ENCODE measurements at places on chromosomes 1 and 21.

GRCh38 chr1:14926818-14927575 lies 226.6 kb upstream of the TMEM51 start:
- no peak for DNase-seq

DNA sequence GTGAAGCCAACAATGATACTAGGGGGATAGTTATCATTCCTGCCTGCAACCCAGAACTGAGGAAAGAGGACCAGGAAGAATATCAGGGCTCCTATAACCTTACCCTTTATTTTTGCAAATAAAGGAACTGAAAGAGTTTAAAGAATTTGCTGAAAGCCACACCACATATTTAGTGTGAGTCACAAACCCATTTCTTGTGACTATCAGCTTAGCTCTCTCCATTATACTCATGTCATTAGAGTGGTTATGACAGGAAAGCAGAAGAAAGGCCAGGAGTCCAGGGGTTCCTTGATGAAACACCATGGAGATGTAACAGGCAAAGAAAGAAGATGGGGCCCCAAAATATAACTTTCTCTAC lies 141.1 kb upstream of the SAMSN1 start:
- no peak for DNase-seq

DNA sequence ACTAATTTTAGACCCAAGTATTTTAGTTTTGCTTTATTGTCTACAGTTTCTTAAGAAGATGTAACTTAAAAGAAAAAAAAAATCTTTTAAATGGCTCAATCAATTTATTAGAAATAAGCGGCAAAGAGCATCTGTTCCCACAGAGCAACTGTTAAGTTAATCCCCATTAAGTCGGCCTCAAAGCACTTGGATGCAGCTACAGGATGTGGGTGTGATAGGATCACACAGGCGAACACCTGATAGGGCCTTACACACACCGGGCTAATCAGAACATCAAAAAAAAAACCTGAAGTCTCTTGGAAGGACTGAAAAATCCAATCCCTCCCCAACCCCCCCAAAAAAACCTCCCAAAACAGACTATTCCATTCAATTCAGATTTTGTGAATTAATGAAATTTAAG lies 23.0 kb downstream of the APP start:
- no peak for DNase-seq

- DNase-seq, result no peak
These were observed 251.9 kb upstream of the LRRC7 start for GRCh38 chr1:69315823-69316222.

DNA sequence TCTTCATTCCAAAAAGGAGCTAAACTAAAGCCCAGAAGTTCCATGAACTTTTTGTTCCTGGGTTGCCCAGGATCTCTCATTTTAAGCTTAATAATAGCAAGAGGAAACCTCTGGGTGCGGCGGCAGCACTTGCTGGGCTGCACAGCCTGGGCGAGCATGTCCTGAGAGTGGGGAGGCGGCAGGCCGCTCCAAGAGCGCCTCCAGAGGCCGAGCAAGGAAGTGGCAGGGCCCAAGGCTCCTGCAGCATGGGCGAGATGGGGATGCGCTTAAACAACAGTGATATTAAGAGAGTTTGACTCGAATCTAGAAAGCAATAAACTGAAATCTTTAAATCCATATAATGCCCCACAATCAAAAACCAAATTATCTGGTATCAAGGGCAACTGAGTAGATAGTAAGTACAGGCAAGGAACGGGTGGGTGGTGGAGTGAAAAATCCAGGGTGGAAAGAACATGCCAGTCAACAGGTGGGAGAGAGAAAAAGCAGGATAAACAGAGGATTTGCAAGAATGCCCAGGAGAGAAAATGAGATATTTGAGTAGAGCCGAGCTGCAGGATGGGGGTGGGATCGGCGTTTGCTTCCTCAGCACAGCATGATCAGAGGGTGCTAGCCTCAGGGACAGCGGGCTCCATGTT lies 14.1 kb upstream of the TNR start:
- DNase-seq, result peak; percentile 46

GRCh38 chr1:201017828-201018163 lies 5.7 kb downstream of the KIF21B start:
- DNase-seq, result no peak

DNA sequence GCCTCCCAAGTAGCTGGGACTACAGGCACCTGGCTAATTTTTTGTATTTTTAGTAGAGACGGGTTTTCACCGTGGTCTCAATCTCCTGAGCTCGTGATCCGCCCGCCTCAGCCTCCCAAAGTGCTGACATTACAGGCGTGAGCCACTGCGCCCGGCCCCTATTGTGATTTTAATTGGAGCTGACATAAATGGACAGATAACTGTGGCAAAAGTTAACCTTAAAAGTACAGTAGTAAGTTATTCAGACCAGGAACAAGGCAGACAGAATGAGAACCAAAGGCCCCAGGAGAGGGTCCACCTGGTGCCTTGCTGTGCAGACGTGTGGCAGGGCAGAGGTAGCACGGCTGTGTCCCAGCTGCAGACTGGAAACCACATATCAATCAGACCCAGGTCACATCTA lies 11.0 kb downstream of the TMEM201 start:
- DNase-seq, result no peak

- no peak for DNase-seq
These were observed 5.0 kb upstream of the FMN2 start for GRCh38 chr1:240086726-240087125.

DNA sequence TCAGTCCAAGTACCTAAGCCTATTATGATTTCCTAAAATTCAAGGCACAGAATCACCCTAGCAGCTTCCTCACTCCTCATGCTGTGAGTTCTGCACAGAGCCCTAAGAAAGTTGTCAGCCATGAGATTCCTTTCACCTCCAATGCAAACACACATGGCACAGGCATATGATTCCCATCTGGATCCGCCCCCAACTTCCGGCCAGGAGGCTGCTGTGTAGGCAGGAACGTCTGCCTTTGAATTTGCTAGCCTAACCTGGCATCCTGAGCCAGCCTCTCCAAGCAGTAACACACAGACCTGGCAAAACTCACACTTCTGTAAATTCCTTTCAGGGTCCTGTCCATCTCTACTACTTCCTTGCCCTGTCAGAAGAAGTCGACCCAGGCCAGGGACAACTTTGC lies 521.1 kb upstream of the BEND5 start:
- no peak for DNase-seq

DNA sequence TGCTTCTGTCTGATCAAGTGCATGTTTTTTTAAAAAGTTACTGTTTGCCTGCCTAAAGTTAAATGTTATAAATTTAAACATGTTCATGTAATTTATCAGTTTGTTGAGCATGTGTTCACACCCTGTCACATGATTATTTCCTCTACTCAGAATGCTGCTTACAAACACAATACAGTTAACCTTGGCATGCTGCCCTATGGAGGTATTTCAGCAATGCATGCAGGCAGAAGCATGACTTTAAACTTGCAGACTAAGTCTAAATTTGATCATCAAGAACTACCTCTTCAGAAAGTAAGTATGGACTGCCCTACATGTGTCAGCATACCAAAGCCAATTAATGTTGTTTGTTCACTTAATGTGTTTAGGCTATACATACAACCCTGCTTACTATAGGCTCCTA lies 161.6 kb downstream of the LRRC40 start:
- DNase-seq, result peak; percentile 18

GRCh38 chr1:8284127-8284526 lies 33.8 kb upstream of the SLC45A1 start:
- DNase-seq, result no peak

DNA sequence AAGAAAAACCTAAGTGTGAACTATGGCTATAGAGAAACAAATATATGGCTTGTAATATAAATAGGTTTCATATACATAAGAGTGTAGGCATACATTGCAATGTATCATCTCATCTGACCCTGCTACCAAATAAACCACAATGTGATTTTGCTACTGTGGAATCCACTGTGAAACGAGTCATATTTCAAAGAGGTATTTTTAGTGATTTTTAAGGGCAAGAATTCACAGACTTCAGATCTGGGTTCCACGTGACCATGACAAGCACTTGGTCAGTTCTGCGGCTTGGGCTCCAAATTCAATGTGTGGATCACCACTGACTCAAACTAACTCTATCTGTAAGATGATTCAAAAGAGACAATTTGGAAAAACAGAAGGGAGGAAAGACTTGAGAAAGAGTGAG lies 147.0 kb upstream of the ERG start:
- DNase-seq, result no peak

DNA sequence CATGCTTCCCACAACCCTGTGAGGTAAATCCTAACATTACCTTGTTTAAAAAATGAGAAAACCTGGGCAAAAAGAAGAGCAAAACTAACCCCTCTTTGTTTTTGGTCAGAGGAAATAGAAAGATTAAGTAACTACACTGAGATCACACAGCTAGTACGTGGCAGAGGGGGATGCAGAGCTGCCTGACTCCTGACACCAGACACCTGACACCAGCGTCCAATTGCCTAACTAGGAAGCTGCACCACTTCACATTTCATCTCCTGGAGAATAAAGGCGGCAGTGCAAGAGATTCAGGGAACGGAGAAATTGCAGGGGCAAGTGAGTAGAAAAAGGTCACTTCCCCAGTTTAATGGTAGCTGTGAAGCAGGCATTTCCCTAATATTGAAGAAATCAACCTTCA lies 229.3 kb upstream of the PTBP2 start:
- DNase-seq, result no peak

GRCh38 chr1:247415423-247416361 lies at the start of gene NLRP3:
Gene NLRP3, plus strand, starts transcription at chr1:247416173. Its CDS starts 2,628 bp downstream, at chr1:247418801.
- peak; percentile 66 for DNase-seq

- DNase-seq, result no peak
These were observed 263.7 kb downstream of the TNR start for GRCh38 chr1:175479521-175480342.

DNA sequence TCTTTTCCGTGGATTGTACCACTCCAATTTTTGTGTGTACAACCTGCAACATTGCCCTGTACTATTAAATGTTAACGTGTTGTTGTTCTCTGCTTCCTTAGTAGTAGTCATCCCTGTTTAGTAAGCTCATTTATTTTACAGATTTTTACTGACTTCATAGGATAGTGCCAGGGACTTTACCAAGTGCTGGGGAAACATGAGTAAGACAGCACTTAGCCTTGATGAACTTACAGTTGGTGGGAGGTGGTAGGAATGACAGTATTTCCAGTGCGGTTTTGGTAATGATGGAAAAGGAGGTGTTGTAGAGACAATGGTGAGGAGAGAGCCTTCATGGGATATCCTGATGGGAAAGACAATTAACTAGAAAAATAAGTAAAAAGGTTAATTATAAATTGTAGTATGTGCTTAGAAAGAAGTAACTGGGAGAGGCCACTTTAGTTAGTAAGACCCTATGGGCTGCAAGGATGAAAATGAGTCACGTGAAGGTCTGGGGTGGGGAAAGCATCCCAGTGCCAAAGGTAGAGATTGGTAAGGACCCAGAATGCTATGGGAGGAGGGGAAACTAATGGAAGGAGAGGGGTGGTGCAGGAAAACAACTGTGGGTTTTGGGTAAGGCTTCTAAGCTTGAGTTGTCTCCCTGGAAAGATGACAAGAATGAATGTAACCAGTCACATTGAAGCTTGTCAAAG lies 1.7 kb downstream of the RLF start:
- DNase-seq, result no peak

DNA sequence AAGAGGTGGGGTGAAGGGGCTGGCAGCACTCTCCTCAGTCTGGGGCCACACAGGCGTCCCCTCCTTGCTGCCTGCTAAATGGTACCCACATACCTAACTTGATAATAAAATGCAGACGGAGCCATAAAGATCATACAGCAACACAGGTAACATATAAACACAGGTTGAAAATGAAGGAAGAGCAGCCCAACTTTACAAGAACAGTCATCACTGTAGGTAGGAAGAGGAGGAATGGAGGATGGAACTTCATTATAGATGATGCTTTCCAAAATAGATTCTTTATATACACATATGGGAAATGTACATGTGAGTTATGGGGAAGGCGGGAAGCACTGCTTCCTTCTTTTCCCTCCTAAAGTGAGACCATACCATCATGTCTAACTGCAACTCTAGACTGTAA lies 13.4 kb downstream of the C2CD2 start:
- DNase-seq, result no peak

DNA sequence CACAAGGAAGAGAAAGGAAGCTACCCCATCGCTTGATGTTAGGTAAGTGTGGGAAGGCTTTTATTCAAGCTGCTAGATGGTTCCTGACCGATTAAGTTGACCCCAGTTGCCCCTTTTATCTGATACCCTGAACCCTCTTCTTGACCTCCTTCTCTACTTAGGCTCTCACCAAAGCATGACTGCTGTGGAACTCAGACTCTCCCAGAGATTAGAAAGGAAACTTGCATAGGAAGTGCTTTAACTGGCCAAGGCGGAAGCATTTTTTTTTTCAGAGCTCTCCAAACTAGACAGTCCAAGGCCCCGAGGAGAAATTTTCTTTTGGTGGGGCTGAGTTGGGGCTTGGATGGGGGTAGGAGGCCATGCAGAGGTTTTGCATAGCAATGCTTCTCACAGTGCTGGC lies 101.3 kb upstream of the USP24 start:
- DNase-seq, result no peak

DNA sequence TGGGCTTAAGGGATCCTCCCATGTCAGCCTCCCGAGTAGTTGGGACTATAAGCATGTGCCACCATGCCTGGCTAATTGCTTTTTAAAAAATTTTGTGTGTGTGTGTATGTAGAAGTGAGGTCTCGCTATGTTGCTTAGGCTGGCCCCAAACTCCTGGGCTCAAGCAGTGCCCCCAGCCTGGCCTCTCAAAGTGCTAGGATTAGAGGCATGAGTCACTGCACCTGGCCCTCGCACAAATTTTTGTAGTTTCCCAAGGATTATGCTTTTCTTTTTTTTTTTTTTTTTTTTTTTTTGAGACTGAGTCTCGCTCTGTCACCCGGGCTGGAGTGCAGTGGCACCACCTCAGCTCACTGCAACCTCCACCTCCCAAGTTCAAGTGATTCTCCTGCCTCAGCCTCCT lies 144.4 kb upstream of the HNRNPU start:
- DNase-seq, result no peak

DNA sequence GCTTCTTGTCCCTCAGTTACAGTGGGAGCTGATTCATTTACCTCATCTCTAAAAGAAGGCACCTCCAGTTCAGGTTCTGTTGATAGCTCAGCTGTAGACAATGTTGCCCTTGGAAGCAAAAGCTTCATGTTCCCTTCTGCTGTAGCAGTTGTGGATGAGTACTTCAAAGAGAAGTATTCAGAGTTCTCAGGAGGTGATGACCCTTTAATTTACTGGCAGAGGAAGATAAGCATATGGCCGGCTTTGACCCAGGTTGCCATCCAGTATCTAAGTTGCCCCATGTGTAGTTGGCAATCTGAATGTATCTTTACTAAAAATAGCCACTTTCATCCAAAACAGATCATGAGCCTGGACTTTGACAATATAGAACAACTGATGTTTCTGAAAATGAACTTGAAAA lies 4.5 kb downstream of the ZBED6 start:
- no peak for DNase-seq

GRCh38 chr1:198677871-198678270 lies 39.0 kb downstream of the PTPRC start:
- DNase-seq, result no peak

DNA sequence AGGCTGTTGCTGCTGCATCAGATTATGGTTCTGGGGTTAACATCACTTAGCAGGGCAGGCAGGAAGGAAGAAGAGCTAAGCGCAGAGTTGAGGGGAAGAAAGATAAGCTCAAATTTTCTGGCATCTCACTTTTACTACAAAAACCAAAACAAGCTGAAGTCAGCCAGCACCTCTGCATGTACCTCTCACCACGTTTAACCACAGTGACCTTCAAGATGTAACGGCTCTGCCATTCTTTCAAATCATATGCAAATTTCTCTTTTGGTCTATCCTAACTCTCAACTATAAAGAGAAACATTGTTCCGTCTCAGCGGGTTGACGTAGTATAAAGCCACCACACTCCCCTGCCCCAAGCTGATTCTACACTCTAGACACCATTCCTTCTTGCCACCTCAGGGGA lies 154.4 kb downstream of the OMA1 start:
- no peak for DNase-seq

- no peak for DNase-seq
These were observed 54.0 kb upstream of the KCNJ15 start for GRCh38 chr21:38202811-38203210.

Measured in urothelium cell line (cell line).